ENCODE measurements at places on chromosomes 13 and 19.

DNA sequence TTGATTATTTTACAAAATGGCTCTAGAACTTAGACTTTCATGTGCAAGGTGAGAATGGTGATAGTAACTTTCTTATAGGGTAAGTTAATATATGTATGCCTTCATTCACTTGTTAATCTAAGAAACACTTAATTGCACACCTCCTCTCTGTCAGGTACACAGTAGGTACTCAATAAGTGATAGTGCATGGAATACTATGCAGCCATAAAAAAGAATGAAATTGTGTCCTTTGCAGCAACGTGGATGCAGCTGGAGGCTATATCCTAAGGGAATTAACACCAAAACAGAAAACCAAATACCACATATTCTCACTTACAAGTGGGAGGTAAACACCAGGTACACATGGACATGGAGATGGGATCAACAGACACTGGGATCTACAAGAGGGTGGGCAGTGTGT, 17.6 kb upstream of the VSTM2B start:
- no peak for DNase-seq

GRCh38 chr19:48539503-48540096, 12.4 kb upstream of the SULT2B1 start:
- DNase-seq: peak; percentile 64

- peak; percentile 68 for DNase-seq
Observed at GRCh38 chr19:4589579-4590410, 30.3 kb upstream of the SEMA6B start.

DNA sequence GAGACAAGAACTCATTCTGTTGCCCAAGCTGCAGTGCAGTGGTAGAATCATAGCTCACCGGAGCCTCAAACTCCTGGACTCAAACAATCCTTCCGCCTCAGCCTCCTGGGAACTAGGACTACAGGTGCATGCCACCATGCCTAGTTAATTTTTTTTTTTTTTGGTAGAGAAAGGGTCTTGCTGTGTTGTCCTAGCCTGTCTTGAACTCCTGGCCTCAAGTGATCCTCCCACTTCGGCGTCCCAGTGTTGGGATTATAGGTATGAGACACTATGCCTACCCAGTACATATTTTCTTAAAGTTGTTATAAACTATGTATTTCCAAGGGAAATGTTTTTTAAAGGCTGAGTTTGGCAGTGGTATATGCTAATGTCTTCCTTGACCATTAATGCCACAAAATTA, 412.6 kb downstream of the KLF12 start:
- DNase-seq: no peak

- DNase-seq: no peak
Observed at GRCh38 chr19:478976-479375, 17.3 kb upstream of the MADCAM1 start.

DNA sequence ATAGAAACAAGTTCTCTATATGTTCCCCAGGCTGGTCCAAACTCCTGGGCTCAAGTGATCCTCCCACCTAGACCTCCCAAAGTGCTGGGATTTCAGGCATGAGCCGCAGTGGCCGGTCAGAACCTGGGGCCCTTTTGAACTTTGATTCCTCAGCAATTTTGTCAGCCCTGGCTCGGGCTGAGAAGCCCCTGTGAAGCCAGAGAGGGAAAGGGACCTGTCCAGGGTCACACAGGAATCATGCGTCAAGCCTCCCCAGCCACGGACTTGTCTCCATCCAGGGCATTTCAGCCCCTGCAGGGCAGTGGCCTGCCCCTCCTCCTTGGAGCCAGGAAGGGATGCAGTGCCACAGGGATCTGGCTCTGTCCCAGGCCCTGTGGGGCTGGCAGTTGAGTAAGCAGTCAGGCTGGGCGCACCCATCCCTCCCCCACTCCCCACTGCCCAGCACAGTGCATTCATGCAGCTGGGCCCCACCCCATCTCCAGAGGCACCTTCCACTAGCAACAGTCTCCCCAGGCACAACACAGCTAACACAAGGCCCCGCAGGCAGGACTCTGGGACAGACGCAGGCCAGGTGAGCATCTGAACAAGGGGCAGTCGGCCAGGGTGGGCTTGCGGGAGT, at the start of gene CAPS:
TSS of gene CAPS (plus strand) at position 516 of the 619 bp plus-strand sequence. CDS start 153 bp downstream, outside the sequence.
- DNase-seq: no peak

- no peak for DNase-seq
Observed at GRCh38 chr13:64871742-64872141, 2358.4 kb downstream of the PCDH9 start.

GRCh38 chr13:37613236-37613635, 14.7 kb upstream of the POSTN start:
- peak; percentile 33 for DNase-seq

DNA sequence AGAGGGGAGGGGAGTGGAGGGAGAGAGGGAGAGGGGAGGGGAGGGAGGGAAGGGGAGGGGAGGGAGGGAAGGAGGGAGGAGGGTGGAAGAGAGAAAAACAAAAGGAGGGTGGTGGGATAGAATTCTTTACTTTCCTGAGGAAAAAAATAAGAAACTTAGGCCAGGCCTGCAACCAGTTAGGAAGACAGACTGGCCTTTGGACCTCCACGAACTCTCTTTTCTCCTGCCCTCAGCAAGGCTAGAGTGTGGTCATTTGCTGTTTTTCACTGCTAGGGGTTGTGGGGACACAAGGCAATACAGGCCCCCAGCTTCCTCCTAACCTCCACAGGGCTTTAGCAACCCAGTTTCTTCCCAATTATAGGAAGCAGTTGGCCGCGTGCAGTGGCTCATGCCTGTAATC, 4.2 kb downstream of the CCDC8 start:
- DNase-seq: no peak

DNA sequence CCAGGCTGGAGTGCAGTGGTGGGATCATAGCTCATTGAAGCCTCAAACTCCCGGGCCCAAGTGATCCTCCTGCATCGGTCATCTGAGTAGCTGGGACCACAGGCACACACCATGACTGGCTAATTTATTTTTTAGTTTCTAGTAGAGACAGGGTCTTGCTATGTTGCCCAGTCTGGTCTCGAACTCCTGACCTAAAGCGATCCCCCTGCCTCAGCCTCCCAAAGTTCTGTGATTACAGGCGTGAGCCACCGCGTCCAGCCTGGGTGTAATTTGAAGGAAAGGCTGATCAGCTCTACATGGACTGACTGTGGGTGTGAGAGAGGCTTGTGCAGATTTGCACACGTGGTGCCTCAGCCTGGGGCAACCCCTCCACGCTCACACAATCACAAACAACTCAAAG, 31.1 kb downstream of the ADGRL1 start:
- DNase-seq: no peak

- DNase-seq: no peak
Observed at GRCh38 chr13:33616130-33616529, 201.8 kb upstream of the RFC3 start.

DNA sequence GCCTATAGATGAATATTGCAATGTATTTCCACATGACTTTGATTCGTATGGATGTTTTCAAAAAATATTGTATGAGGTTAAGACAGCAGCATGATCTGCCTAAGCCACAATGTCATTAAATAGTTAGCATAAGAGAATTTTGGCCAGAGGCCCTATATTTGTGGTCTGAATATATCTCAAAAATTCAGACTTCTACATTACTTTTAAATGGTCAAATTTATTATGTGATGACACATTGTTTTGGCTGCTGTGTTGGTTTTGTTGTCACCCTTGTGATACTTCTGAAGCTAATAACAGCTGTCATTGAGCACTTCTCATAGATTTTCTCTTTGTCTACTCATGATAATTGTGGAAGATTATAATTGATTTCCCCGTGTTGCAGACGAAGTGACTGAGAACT, 288.2 kb downstream of the MYO16 start:
- DNase-seq: no peak

GRCh38 chr13:33815011-33815550, 2.9 kb upstream of the RFC3 start:
- DNase-seq: no peak

All from NCI-H82 (cell line).